ENCODE measurements at places on chromosomes 1 and 21.

DNA sequence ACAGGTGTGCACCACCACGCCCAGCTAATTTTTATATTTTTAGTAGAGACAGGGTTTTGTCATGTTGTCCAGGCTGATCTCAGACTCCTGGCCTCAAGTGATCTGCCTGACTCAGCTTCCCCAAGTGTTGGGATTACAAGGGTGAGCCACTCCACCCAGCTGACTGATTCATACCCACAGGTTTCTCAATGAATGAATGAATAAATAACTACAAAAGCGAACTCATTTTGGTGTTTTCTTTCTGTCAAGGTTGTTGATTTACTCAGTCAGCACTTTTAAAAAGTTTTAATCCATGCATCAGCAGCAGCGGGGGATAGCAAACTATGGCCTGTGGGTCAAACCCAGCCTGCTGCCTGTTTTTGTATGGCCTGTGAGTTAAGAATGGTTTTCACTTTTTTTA is 217.5 kb downstream of the FAF1 start:
- no peak for DNase-seq

DNA sequence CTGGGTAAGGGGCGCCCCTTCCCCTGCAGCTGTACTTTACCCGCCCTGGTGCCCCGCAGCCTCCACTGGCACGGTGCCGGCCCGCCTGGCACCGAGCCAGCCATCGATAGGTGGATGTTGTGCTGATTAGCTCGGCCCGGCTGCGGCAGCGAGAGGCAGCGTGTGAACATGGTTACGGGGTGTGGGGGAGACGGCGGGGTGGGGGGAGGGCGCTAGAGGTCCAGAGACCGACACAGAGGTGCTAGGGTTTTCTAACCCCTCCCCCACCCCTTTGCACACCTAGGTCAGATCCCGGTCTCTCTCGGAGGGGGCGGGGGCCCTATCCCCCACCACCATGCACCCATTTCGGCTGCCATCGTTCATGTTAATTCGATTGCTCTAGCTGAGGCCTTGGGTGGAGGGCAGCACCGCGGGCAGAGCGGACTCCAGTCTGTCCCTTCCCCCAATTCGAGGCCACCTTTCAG is 6.7 kb downstream of the EFNA4 start:
- no peak for DNase-seq

DNA sequence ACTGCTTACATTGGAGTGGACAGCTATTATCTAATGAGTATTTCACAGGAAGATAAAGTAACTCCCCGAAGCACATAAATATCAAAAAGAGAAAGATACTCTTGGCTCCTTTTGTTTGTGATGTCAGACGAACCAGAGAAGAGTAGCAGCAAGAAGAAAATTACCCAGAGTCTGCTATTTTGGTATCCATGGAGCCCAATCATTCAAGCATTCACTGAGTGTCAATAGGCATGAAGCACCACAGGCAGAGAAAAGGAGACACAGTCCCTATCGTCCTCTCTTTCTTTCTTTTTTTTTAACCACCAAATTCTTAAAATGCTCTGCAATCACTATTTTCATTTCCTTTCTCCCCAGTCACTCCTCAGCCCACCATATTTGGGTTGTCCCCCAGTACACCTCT is 22.2 kb downstream of the THEMIS2 start:
- DNase-seq: no peak

DNA sequence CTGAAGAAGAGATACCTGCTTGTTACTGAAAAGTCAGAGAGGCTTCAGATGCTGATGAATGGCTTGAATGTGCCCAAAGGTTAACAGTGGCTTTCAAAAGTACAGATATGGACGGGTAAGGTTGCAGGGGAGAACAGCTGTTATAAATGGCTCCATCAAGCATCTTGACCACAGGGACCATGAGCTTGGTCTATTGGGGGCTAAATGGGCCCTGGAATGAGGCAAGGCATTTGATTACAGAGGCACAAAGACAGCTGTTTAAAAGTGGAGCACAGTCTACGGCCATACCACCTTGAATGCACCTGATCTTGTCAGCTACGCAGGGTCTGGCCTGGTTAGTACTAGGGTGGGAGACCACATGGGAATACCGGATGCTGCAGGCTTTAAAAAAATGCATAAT is 48.3 kb downstream of the C1orf198 start:
- no peak for DNase-seq

DNA sequence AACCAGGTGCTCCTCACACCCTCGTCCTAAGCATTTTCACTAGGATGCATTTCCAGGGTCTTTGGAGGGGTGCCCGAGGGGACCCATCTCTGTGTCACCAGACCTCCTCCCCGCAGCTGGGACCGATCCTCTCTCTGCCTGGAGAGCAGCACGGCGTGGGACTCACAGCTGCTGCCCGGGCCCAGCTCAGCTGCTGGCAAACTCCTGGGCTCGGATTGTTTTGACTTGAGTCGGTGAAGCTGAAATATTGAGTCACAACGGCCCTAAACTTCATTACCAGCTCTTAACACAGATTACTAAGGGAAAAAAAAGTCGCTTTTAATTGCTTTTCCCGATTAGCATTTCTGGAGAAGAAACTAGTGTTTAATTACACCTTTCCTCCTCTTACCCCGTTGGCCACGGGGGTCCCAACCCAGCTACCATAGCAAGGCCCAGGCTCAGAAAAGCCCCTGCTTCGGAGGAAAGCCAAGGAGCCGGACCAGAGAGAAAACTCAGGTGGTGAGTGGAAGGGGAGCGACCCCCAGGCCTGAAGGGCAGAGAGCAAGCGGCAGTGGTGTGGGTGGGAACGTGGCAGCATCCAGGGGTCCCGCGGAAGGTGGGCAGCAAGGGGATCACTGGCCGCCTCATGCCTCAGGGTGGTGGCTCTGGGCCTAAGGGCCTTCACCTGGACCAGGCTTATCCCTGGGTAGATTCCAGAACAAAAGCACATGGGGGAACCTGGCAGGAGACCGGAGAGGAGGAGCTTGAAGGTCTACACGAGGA is 41.7 kb downstream of the CASZ1 start:
- no peak for DNase-seq

- peak; percentile 53 for DNase-seq
Observed at GRCh38 chr1:231778009-231778719, 151.6 kb downstream of the DISC1 start.

DNA sequence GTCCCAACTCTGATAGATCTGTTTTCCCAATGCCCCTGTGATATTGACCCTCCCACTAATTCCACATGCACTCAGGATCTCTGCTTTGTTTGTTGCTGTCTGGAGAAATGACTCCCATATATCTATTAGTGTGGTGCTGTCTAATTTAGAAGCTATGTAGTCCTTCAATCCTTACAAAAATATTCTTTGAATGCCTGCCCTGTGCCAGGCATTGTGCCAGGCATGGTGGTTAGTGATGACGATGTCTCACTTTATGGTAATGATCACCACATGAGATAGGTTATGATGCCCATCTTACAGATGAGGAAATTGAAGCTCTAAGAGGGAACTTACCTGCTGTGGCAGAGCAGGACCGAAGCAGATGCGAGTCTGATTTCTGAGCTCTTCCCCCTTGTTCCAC is 12.9 kb downstream of the MYOG start:
- no peak for DNase-seq

DNA sequence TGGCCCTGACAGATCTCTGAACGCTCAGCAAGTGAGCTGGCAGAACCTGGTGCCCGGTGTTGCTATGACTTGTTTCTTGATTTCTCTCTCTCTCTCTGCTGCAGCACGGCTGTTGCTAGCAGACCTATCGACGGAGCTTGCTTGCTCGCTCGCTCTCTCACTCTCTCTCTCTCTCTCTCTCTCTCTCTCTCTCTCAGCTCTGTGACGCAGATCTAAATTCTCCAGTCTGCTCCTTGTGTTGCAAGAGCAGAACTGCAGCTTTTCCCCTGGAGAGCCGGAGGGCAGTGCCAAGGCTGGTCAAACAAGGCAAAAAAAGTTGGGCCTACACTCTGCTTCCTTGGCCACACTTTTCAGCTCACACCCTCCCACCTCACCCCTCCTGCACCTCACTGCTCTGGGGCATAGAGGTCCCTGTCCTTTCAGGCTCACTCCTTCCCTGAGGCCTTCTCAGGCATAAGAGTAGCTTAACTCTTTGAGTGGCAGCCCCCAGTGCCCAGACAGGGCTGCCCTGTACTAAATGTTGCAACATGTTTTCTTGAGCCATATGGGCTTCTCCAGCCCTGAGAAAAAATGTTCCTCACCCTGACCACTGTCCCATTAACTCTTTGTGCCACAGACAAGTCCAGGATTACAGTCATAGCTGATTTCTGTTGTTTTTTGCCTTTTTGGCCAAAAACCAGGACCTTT is 72.2 kb downstream of the CD46 start:
- DNase-seq: peak; percentile 84

DNA sequence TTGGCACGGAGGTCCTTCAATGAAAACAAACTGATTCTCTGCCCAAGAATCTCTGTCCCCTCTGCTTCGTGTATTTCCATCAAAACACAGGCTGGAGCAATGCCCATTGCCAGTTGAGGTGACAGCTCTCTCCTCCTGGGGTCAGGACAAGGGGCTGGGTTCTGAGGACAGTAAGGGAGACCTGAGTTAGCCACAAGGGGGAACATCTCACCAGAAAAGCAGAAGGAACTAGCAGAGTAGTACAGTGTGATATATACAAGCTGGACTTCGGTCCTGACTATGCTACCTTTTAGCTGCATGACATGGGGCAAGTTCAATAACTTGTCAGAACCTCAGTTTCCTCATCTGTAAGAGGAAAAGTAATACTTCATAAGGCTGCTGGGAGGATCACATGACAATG is 50.3 kb downstream of the SYT2 start:
- DNase-seq: no peak

DNA sequence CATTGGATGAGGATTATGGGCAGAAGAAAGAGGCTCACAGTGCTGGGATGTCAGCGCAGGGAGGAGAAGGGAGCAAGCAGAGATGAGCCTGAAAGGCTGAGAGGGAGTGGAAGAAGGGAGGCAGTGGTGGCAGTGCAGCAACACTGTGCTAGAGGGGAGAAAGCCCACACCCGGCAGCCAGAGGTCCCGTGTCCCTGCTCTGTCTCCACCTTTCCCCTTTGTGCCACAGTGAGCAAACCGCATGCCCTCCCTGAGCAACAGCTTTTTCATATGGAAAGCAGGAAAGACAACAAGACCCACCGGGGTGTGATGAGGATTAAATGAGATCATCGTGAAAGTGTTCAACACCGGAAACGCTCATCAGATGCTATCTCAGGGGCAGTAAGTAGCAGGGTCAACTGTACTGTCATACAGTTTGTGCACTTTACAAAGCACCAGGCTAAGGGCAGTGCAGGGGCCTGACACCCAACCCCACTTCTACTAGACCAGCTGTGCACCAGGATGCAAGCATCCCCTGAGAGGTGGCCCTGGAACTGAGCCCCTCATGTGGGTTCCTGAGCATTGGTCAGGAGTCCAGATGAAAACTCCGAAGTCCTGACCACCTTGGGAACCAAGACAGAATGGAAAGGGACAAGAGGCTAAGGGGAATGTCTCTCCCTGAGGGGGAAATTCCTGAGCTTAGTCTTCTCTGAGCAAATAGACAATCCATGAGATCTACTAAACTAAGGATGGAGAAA is 9.1 kb downstream of the NHLH1 start:
- DNase-seq: no peak

- no peak for DNase-seq
Observed at GRCh38 chr21:26140926-26141325, 29.6 kb downstream of the APP start.

DNA sequence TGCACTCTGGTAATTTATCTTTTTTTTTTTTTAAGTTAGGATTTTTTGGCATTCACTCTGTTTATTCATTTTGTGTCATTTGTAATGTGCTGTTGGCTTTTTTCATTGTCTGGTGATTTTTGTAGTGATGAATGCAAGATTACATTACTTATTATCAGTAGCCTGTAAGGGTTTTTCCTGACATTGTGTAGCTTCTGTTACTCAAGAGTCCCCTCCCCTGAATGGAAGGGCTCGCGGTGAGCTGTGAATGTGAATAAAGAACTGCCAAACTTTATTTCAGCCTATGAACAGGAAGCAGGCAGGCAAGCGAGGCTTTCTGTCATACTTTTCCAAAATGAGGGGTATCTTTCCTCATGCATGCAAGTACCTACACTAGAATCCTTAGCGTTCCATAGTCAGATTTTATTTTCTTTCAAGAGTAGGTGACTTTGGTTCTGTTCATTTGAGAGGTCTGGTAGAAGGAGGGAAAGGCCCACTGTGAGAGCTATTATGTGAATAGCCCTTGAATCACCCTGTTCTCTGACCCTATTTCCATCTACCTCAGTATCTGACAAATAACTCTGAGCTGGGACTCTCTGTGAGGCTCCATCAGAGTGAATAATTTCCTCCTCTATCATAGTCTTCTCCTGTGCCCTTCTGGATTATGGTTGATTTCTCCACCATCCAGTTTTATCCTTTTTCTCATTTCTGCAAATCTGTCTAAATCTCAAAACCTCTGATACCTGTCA is 114.0 kb downstream of the CD247 start:
- no peak for DNase-seq

DNA sequence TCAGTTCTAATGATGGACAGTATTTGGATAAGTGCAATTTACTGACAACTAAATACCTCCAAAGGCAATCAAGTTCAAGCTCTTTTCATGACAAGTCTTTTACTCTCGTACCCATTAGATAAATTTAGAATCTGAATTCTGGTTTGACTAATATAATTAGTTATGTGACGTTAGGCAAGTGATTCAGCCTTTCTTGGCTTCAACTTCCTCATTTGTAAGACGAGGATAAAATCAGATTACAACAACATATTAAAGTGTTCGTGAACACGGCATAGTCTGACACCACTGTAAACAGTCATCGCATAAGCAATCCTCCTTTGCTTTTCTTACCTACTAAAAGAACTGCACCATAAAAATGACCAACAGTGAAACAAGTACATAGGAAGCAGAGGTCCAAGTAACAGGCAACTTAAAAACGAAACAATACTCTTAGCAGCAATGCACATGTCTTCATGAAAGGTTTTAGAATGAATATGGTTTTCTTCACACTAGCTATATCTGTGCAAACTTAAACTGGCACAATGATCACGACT is 25.7 kb downstream of the COA6 start:
- DNase-seq: no peak

DNA sequence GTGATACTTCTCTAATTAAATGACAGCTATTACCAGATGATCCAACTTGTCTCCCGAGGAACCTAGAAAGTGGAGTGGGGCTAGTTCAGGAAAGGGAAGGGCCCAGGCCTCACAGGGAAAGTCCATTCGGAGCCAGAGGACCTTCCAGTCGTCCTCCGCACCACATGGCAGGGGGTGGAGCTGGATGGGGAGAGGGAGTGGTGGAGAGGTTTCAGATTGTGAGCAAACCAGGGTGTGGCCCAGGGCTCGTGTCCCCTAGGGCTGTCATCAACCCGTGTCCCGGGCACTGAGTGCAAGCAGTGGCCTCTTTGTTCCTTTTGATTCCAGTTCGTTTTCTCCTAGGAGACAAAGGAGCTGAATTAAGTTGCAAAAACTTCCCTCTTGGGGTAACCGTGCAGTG is 114.9 kb downstream of the HUNK start:
- DNase-seq: no peak

- no peak for DNase-seq
Observed at GRCh38 chr1:209886219-209886536, 51.8 kb upstream of the SYT14 start.

DNA sequence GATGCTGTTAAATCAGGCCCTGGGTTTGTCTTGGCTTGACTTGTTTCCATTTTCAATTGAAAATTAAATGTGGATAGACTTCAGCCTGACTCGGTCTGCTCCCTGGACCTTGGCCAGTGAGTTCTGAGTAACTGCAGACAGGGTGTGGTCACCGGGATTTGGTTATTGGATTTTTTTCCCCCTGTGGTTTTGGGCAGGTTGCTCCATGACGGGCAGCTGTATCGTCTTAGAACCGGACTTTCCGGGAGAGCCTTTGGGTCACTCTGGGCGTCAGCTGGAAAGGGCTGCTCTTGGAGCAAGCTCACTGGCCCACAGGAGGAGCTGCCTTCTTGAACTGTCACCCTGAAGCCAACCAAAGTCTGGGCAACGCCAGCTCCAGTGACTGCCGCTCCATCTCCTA is 75.0 kb downstream of the CLIC6 start:
- peak; percentile 41 for DNase-seq

Data from heart left ventricle (tissue), 16 donors.